ENCODE measurements at places on chromosomes 5 and 9. TPM values are rescaled to one million over a fixed set of nuclear protein-coding genes. Genes with fewer than 3 reads are reported as not detected.
A peak's percentile ranks its signal among the peaks of the same experiment; 100 is the strongest.

The SLC22A4 gene
- 2.4 TPM for total RNA-seq

The PCDHA7 gene
- total RNA-seq: 0.22 TPM

The MLANA gene
- total RNA-seq: not detected

The MAPKAP1 gene
- total RNA-seq: 40.3 TPM

The PCDH12 gene
- total RNA-seq: 22.2 TPM

The RC3H2 gene
- 85.1 TPM for total RNA-seq

The MARCOL gene
- total RNA-seq: not detected

The OCLN gene
- 1.3 TPM for total RNA-seq

DNA sequence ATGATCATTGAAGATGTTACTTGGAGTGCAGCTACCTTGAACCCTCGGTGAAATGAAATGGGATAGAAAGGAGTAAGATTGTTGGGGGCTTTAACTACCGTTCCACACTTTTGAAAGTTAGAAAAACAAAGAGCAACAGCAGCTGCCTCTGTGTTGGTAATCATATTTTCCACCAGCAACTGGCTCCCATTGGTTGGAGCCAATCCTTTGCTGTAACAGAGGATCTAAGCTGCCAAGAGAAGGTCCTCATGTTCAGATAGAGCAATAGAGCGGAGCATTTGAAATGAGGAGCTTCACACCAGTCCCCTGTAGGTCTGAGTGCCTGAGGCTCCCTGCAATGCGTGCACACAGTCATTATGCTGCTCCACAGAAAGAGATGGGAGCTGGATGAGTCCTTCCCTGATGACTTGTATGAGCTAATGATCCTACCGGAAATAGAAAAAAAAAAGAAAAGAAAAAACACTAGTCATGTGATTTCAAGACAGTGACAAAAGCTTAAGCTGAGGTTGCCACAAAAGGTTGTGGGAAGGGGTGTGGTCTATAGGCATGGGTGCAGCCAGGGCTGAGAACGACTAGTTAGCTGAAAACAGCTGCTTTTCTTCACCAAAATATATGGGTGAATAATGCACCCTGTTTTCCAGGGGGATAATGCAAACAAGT is 300.7 kb downstream of the MLLT3 start:
- no peak for DNase-seq

- DNase-seq: no peak
Observed at GRCh38 chr5:18276939-18277338, 642.7 kb downstream of the TAF11L14 start.

DNA sequence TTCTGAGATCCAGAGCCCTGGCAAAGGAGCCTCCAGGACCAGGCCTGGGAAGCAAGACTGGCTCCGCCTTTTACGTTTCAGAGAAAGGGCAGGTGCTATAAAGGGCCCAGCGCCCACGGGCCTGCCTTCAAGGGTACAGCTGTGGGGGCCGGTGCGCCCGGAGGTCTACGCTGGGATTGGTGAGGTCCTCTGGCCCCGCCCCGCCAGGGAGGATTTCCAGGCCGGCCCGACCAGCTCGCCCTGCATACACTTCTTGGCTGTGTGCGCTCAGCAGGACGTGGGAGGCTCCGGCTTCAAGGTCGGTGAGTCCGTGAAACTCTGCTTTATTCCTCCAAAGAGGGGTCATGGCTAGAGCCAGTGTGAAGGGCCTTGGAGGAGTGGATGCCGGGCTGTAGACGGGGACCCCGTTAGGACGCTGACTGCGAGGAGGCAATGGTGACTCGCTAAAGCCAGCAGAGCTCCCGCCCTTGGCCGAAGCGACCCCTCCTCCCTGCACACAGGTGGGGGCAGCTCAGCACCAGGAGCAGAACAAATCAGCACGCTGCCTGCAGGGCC is at the start of gene CKMT2:
TSS of gene CKMT2 (plus strand) at position 243 of the 555 bp plus-strand sequence. CDS start 17,811 bp downstream, outside the sequence.
- DNase-seq: peak; percentile 45

DNA sequence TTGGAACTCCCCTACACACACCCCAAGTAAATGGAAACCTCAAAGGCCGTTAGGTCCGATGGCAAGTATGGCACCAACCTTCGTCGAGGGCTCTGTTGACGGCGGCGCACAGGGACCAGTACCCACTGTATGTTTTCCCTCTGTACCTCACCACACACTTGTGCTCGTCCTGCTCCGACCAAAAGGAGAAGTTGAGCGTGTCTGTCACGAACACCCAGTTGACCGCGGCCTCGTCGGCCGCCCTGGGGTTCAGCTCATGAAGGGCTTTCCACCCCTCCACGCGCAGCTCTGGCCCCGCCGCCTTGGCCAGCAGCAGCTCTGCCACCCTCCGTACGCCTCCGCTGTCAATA is 24.0 kb downstream of the HNRNPK start:
- DNase-seq: no peak

DNA sequence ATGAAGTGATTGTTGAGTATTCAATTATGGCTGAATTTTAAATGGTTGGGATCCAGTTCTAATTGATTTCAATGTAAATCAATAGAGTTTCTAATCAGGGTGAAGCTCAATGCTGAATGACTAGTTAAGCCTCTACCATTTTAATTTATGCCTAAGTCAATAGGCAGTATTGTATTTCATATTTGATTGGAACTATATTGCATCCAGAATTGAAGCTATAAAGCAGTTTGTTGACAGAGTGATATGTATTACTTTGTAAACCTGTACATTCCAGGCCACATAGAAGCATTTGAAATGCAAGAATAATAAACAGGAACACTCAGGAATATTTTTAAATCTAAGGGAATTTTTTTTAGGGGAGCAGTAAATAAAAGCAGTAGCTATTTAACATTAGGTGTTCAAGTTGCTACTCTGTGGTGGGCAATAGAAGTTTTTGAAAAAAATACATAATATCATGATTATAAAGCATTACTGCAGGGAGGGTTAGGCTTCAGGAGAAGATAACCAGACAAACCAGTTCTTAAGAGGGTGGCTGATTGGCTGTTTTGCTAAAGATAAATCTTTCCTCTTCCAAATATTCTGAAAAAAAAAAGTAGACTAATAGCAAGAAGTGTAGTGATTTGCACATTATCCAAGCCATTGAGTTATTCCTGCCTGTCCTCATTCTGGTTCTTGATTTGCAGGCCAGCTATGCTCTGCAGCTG is 492.0 kb upstream of the MEF2C start:
- no peak for DNase-seq

DNA sequence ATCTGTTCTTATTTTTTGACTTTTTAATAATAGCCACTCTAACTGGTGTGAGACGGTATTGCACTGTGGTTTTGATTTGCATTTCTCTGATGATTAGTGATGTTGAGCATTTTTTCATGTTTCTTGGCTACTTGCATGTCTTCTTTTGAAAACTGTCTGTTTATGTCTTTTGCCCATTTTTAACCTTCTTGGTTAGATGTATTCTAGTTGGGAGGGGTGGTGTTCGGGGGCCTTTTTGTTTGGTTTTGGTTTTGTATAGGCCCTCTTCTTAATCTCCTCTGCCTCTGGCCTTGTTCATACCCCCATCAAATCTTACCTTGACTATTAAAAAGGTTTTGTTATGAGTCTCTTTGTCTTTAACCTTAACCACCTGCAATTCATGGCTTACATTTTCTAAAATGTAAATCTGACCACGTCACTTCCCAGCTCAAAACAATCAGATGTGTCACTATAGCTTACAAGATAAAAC is 107.8 kb upstream of the NR4A3 start:
- no peak for DNase-seq

DNA sequence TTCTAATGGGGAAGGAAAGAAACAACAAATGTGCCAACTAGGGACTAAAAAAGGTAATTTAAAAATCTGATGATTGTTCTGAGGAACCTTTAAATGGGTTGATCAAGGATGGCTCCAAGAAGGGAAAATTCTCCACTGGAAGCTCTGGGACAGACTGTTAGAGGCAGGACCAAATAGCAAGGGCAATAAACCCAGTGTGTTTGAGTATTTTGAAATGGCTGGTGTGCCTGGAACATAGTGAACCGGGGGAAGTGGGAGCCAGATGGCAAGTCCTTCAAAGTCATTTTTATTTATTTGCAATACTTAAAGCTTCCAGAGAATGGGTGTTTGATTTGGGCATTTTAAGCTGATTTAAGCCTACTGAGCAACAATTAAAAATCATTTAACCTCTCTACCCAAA is 587.7 kb upstream of the MEF2C start:
- no peak for DNase-seq

DNA sequence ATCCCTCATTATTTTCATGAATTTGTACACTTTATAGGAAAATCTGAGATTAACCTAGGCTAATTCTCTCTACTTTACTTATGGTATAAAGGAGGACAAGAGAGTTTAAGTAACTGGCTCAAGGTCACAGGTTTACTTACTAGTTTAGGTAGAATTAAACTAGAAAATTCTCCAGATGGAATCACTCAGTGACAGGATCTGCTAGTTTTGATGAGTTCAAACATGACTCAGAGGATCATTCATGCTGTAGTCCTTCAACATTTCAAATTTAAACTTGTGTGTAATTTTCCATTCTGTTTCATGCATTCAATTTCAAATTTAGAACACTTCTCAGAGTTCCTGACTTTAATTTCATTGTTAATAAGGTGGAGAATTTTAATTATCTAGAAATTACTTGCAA is 485.7 kb upstream of the TUSC1 start:
- no peak for DNase-seq

DNA sequence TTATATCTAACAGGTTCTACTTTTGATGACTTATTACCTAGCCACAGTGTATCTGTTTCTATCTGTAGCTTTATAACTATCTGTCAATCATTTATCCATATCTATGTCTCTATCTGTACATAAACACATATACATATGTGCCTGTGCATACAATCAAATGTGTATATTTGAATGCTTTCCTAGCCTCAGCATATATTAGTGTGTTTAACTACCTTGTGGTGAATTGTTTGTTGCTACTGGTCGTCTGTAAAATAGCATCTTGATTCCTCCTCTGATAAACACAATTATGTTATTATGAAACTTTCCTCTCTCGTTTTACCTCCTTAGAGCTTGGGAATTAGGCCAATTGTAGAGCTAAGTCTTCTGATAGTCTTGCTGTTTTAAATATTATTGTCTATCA is 44.4 kb downstream of the PARP8 start:
- DNase-seq: no peak

DNA sequence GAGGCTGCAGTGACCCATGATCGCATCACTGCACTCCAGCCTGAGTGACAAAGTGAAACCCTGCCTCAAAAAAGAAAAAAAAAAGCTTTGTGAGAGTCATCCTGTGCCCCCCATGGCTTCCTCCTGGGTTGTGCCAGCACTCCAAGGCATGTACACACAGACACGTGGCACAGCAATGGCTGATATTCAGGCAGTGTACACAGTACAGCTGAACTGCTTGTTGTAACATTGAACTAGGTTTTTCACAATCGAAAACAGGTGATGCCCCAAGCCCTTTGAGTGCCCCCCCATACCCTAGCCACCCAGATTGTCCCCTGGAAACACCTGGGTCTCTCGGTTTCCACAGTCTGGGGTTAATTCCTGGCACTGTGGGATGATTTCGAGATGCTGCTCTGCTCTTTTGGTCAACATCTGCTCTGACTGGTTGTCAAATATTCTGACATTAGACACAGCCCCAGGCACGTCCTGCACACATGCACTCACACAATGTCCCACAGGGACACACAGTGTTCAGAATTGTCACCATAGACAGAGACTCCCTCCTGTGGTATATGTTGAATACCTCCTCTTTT is 9.2 kb downstream of the SPINK4 start:
- DNase-seq: peak; percentile 22

Measured in lung microvascular endothelial cell (primary cell).